ENCODE measurements at places on chromosomes 4 and X.

- DNase-seq = no peak
Measured at GRCh38 chrX:100591256-100592051, 6.7 kb downstream of the TNMD start.

- DNase-seq = peak; percentile 43
Measured at GRCh38 chrX:130770615-130771014, 132.4 kb downstream of the ENOX2 start.

DNA sequence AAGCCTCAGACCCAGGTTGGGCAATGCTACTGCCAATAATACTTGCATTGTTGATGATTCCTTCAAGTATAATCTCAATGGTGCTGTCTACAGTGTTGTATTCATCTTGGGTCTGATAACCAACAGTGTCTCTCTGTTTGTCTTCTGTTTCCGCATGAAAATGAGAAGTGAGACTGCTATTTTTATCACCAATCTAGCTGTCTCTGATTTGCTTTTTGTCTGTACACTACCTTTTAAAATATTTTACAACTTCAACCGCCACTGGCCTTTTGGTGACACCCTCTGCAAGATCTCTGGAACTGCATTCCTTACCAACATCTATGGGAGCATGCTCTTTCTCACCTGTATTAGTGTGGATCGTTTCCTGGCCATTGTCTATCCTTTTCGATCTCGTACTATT is 7.4 kb downstream of the LPAR4 start:
- DNase-seq = no peak

DNA sequence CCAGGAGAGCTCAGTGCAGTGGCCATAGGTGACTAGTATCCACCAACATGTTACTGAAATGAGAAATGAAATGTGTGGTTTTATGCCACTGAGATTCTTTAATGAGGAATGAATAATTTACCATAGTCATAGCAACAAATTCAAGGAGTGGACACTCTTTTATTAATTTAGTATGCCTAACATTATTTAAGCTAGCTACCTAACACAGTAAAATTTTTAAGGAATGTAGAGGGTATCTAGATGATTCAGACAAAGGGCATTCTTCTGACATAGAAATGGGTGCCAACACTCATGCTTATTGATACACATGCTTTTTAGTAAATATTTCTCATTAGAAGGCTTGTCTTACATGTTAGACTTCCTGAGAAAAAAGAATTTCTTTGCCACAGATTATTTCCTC is 33.3 kb upstream of the SULT1B1 start:
- no peak for DNase-seq

GRCh38 chr4:83556006-83556707 is 20.2 kb downstream of the GPAT3 start:
- peak; percentile 61 for DNase-seq

- DNase-seq = no peak
Measured at GRCh38 chr4:168777277-168777965, 232.6 kb downstream of the CBR4 start.

DNA sequence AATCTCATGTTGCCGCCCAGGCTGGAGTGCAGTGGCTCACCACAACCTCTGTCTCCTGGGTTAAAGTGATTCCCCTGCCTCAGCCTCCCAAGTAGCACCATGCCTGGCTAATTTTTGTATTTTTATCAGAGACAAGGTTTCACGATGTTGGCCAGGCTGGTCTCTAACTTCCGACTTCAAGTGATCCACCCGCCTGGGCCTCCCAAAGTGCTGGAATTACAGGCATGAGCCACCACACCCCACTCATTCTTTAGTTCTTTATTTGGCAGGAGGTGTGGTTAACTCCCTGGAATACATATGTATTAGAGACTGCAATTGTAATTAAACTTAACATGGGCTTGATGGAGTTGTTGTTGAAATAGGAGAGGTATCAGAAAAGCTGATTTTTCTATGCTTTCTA is 1396.9 kb upstream of the IGFBP7 start:
- DNase-seq = no peak

DNA sequence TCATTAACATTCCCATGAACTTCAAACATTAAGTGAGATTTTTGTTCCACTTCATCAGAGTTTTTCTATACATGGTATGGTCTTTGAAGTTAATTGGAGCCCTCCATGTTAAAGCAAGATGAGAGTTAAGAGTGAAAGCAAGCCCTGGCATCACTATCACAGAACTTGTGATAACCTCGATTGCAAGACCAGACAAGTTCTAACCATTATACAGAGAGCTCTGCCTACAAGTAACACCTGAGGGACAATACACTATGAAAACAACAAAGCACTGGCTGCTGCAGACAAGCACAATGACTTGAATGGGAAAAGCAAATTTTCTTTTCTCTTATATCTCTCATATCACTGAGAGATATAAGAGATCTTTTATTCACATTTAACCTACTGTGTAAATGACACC is 126.6 kb upstream of the GYPA start:
- DNase-seq = no peak

DNA sequence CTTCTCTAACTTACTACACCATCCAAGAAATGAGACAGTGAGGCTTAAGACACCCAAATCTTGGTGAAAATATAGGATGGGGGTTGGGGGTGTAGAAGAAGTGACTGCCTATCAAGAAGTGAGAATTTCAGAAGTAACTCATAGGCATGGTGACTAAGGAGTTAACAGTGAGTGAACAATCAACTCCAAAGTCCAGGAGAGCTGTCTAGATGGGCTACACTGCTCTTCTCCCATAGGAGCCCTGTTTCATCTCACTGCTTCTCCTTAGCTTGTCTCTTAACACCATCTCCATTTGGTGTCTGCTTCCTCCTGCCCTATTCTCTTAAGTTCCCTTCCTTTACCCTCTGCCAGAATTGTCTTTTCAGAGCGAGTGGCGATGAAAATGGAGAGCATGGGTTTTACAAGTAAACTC is 22.7 kb downstream of the FABP2 start:
- peak; percentile 29 for DNase-seq

DNA sequence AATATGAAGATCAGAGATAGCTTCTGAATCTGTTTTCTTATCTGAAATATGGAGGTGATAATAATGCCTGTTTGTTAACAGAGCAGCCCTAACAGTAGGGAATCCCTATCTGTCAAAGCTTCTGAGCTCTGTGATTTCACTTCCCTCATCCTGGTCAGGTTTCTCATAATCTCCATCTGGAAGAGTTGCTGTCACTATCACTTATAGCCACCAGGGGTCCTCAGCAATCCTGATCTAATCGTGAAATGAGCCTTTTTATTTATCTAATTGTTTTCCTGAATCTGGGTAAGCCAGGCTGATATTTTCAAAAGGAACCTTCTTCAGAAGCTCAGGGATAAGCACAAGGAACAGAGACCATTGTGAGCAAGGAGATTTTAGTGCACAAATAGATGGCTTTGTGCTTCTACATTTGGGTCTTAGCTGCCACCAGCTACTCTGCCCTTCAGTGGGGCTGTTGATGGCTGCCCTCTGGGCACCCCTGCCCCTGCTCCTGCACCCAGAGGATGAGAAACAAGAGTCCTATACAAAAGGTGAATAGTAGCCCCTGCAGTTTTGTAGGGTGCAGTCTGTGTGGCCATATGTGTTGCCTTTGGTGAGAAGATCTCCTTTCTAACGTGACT is 196.4 kb upstream of the RADX start:
- DNase-seq = peak; percentile 22

Data from suppressor macrophage treated with lipopolysaccharide for 1 hour (primary cell).